T-helper 2 cell (primary cell): ENCODE measurements at places on chromosomes 3 and 15.

DNA sequence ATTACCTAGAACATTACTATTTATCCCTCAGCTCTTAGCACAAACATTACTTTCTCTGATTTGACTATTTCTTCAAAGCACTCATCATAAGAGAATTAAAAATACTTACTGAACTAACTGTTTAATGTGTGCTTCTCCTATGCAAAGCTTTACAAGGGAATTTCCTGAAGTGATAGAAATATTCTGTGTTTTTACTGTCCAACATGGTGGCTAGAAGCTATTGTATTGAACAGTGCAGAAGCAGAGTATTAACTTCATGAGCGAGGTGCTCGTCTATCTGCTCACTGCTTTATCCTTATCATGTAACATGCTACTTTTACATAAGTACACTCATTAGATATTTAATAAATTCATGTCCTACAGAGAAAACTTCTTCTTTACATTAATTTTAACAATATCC is 239.1 kb downstream of the ISL2 start:
- no peak for DNase-seq

GRCh38 chr3:62837145-62837787 is 38.0 kb downstream of the CADPS start:
- no peak for DNase-seq

GRCh38 chr3:172229462-172229861 is 190.1 kb downstream of the FNDC3B start:
- no peak for DNase-seq

- no peak for DNase-seq
Observed at GRCh38 chr3:119639494-119640350, 20.7 kb downstream of the POPDC2 start.

DNA sequence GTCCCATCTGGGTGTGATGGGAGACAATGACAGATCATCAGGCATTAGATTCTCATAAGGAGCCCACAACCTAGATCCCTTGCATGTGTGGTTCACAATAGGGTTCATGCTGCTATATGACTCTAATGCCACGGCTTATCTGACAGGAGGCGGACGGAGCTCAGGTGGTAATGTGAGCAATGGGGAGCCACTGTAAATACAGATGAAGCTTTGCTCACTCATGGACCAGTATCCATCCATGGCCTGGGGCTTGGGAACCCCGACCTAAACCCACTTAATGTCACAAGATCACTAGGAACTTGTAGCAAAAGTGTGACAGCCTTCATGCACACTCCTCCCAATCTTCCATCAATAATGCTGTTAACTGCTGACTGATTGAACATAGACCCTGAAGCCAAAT is 2.0 kb upstream of the FAM219B start:
- no peak for DNase-seq

- no peak for DNase-seq
Observed at GRCh38 chr15:90560229-90560776, 30.6 kb downstream of the CRTC3 start.

DNA sequence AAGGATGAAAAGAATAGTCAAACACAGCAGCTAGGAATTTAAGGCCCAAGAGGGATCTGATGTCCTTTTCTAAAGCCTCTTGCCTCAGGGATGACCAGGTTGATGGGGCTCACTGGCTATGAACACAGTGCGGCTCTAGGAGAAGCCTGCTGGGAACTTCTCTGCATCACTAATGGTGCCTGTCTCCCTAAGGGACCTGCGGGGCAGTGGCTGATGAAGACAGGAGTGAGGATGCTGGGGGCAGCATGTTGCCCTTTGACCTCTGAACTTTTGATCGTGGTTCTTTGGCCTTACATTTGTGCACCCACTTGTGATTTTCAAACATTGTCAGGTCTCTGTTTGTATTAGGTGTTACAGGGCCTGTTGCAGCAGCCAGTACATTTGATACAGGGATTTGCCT is 64.9 kb upstream of the KLHL25 start:
- no peak for DNase-seq

DNA sequence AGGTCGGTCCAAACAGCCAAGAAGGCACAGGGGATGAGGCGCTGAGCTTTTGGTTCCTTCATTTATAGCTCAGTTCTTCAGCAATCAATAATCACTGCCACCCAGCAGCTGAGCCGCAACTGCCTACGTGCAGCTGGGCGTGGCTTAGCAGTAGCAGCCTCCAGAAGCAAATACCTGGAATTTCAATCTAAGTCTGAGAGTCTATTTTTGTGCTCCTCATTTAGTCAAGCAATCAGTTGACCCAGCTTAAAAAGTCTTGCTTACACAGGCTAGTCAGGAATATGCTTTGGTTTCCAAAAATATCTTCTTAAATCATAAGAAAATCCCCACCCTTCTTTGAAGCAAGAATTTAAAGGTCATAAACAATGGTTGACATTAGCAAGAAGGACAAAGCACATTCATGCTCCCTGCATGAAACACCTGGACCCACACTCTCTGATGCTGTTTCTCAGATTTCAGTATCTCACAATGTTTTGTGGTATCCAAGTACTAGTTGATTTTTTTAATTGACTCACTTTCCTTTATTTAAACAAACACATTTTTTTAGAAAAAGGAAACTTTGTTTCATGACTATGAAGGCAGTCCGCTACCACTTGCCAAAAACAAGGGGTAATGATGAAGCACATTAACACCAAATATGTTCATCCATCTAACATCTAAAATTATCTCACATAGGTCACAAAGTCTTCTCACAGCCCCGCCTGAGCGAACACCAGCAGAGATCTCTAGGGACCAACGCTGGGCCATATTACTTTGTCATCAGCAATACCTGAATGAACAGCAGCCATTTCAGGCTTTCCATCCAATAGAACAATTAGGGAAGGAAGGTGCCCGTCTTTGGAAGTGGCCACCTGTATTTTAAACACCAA is 106.1 kb downstream of the OXNAD1 start:
- DNase-seq: no peak

GRCh38 chr3:64196236-64196929 is 28.9 kb downstream of the PRICKLE2 start:
- DNase-seq: no peak

- no peak for DNase-seq
Observed at GRCh38 chr3:56926243-56926946, 124.6 kb upstream of the ARHGEF3 start.

GRCh38 chr15:55676507-55676906 is 66.4 kb downstream of the PRTG start:
- DNase-seq: no peak

DNA sequence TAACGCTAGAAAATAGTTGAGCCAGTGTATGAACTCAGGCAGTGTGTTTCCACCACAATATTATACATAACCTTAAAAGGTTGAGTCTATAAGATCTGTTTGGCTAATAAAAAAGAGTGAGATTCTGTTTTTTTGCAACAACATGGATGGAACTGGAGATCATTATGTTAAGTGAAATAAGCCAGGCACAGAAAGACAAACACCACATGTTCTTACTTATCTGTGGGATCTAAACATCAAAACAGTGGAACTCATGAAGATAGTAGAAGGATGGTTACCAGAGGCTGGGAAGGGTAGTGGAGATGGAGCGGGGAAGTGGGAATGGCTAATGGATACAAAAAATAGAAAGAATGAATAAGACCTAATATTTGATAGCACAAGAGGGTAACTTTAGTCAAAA is 150.7 kb downstream of the GABRG3 start:
- DNase-seq: no peak

- no peak for DNase-seq
Observed at GRCh38 chr3:16430717-16431630, 82.5 kb downstream of the RFTN1 start.

DNA sequence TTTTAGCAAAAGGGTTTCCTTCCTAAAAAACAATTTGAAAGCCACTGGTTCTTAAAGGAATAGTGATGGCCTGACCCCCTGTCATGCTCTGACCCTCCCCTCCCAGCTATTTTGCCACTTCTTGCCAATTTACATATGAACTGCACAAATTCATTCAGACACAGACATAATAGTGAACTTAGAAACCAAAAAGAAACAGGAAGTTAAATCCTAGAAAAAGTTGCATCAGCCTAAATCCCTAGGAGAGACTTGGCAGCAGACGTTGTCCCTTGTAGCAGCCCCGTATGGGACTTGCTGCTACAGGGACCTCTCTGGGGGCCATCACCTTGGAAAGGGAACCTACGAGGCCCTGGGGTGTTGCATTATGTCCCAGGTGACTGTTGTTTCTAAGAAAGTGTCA is 14.3 kb upstream of the PDE8A start:
- no peak for DNase-seq

- DNase-seq: no peak
Observed at GRCh38 chr3:98877132-98877531, 24.4 kb downstream of the DCBLD2 start.

DNA sequence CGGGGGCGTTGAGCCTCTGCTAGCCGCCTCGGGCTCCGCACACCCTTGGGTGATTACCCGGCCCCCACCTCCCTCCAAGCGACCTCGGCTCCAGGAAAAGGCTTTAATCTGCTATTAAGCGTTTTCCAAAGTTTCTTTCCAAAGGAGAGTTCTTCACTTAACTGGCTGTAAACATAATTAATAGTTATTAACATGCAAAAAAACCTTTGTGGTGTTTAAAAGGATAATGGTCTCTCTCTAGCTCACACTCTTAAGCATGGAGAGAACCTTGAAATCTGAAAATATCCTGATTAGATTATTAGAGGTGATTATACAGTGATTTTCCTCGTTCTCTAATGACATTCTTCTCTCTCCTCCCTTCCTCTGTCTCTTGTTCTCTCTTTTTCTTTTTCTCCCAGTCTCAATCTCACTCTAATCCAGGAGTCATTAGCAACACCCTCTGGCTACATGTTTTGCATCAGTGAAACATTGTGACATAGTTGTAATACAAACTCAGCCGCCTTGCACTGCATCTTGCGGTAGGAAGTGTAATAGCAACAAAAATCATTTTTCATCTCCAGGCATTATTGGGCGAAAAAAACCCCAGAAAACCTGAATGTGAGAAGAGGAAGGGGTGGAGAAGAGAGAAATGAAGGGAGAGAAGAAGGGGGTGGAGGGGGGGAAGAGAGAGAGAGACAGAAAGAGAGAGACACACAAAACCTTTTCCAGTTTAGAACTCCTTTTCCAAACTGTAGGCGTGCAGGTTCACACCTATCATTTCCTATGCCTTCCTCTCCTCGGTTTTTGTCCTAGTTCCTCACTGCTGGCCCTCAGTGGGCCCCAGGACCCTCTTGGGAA is 24.4 kb downstream of the NR2F2 start:
- no peak for DNase-seq

DNA sequence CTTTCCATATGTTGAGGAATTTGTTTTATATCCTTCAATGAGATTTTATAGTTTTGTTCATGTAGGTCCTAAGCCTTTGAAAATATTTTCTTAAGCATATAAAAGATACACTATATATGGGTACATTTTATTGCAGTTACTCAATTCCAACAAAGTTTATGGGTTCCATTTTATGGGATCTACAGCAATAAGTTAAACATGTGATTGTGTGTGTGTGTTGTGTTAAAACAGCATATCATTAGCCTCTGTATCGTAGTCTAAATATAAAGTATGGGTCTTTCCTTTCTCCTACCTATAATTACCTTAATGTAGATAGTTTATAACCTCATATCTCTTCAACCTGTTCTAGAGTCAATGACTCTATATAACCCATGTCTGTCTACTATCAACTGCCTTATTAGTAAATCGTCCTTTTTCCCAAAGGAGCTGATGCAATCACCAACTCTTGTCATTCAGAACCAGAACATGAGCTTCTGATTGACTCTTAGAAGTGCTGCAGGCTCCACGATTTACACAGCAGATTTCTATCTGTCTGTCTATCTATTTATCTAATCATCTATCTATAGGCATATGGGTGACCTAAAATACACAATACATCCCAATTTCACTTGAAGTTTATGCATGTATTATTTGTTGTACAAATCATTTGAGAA is 512.6 kb upstream of the CBLB start:
- no peak for DNase-seq

GRCh38 chr3:60571511-60571910 is 679.7 kb downstream of the FHIT start:
- DNase-seq: no peak

GRCh38 chr3:140571836-140572235 is 106.0 kb upstream of the TRIM42 start:
- DNase-seq: no peak

DNA sequence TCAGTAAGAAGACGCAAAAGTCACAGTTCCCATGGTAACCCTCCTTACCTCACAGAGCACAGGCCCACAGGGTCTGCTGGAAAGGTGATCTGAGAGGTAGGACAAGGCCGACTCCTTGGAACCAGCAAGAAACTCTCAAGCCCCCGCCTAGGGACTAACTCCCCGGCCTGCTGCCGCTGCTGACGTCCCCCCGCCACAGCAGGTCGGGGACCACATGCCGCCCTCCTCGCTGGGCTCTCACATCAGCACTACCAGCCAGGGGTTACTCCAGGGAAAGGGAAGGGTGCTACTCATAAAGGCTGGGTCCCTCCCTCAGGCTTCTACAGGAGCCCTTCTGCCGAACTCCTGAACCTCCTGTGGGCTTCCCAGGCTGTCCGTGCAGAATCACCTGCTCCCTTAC is 94.2 kb downstream of the XXYLT1 start:
- no peak for DNase-seq

GRCh38 chr3:23079976-23080375 is 123.2 kb upstream of the UBE2E2 start:
- no peak for DNase-seq

DNA sequence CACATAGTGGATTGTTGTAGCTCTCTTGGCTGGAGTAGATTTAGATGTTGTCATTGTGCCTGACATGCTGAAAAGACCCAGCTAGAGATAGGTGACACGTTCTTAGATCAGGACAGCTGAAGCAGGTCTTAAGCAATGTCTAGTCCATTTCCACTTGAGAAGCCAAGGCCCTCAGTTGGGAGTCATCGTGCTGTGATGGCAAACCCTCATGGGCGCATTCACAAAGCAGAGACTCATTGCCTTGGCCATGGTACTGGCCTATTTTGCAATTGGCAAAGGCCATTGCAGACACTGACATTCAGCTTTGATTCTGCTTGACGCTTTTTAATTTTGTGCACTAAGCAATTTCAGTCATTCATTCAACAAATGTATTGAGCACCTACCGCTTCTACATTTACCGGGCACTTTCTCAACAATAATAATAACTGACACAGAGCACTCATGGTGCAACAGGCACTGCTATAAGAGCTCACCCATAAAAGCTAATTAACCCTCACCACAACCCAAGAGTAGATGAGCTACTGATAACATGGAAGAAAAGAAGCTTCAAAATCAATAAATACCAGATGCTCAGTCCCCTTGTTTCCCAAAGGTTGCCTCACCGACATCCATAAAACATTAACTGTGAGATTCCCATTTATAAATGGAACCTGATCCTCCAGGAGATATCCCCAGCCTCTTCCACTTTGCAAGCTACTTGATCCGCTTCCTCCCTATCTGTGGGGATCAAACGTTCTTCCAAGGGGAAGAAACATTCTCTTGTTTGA is 200.1 kb downstream of the TLE3 start:
- DNase-seq: no peak
